Activated B cell treated with CpG ODN at 0.5 μM for 24 hours (primary cell): ENCODE measurements at places on chromosomes 3 and 15. TPM values are rescaled to one million over a fixed set of nuclear protein-coding genes. Genes with fewer than 3 reads are reported as not detected.

CNTN4 gene
- total RNA-seq: 0.05 TPM in 1 of 2 replicates, not detected in the other

CLDN18 gene
- total RNA-seq: not detected in 2 replicates

ACKR4 gene
- 0.11 and 0.15 TPM in 2 replicates for total RNA-seq

PAK6 gene
- total RNA-seq: 0.34 and 0.40 TPM in 2 replicates

FHIT gene
- 3.8 and 5.5 TPM in 2 replicates for total RNA-seq

CCR9 gene
- total RNA-seq: 0.44 and 0.84 TPM in 2 replicates

TM4SF1 gene
- not detected in 2 replicates for total RNA-seq

PARP14 gene
- total RNA-seq: 186 and 221 TPM in 2 replicates

USP4 gene
- 86.7 and 115 TPM in 2 replicates for total RNA-seq

TEX55 gene
- total RNA-seq: not detected in 2 replicates
